ENCODE measurements at places on chromosomes 1 and 21.

- no peak for DNase-seq
These were observed 8.1 kb downstream of the CYP4X1 start for GRCh38 chr1:47031585-47031984.

DNA sequence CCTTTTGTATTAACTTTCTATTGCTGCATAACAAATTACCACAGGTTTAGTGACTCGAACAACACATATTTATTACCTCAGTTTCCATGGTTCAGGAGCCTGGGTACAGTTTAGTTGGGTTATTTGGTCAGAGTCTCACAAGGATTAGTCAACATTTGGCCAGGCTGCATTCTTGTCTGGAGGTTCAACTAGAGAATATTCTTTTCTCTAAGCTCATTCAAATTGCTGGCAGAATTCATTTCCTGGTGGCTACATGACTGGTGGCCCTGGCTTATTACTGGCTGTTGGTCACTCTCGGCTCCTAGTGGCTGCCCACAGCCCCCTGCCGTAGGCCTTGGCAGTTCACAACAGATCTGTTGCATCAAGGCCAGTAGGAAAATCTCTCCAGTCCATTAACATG lies 81.1 kb upstream of the ADAR start:
- DNase-seq: no peak

DNA sequence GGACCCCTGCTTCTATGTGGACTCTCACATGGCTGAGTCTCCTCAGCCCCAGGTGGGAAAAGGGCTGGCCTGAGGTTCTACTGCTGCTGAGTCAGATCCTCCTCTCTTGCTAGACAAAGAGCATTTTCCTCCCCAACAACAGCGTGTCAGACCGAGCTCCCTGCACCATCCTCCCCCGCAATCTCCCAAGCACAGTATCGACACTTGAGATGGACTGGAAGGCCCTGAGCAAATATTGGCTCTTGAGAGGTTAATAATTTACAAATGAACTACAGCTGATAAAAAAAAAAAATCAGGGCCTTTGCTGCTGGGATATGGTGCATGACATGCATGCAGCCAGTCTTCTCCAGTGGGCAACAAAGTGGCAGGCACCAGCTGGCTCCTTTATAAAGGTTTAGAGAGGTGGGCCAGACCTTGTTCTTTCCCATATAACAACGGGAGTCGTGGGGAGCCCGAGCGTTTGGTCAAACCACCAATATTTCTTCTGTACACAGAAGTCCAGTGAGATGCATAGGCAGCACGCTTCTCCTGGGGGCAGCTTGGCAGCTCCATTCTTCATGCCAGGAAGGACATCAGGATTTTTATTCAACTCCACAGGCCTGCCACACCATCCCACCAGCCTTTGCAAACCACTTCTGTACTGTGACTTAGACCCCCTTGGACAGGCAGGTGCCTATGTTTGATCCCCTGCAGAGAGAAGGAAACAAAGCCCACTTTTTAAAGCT lies 55.4 kb upstream of the CAMK1G start:
- no peak for DNase-seq

GRCh38 chr1:242770366-242770765 lies 245.9 kb upstream of the PLD5 start:
- no peak for DNase-seq

DNA sequence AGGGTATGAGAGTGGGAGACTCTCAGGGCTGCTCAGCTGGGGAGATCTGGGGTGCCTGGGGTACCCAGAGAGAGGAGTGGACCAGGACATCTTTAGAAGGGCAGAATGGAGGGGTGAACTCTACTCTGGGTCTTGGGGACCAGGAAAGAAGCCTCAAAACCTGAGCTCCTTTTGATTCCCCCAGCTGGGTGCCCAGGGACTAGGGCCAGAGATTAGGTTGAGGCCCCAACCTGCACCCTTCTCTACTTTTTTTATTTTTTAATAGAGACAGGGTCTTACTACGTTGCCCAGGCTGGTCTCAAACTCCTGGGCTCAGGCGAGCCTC lies 1.9 kb downstream of the PDZK1IP1 start:
- DNase-seq: no peak

GRCh38 chr1:244064621-244065020 lies 13.5 kb downstream of the ZBTB18 start:
- no peak for DNase-seq

GRCh38 chr1:37553598-37553926 lies 531 bp downstream of the SNIP1 start:
- DNase-seq: no peak

- DNase-seq: no peak
These were observed 17.6 kb upstream of the TMEM61 start for GRCh38 chr1:54962612-54963395.

DNA sequence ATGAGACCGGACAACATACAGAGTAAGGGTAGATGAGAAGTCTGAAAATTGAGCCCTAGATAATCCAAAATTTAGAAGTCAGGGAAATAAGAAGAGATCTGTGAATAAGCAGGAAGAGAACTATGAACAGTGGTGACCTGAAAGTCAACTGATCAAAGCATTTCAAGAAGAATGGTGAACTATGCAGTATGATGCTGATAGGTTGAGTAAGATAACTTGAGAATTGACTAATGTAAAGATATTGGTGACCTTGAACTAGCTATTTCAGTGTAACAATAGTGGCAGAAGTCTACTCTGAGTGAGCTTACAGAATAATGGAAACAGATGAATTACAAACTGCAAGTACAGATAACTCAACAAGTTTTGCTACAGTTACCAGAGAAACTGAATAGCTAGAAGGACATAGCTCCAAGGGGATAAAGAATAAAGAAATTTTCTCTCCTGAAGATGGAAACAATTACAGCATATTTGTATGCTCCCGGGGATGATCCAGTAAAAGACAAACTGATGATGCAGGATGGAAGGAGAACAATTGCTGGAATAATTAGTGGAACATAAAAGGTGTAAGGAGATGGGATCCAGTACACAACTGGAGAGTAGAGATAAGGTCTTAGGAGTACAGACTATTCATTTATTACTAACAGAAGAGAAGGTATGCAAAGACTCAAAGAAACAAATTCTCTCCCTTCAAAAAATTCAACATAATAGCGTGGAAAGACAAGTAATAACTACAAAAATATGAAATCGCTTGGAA lies 10.9 kb downstream of the NRDC start:
- no peak for DNase-seq

- DNase-seq: no peak
These were observed 34.1 kb upstream of the SUCO start for GRCh38 chr1:172498857-172499256.

DNA sequence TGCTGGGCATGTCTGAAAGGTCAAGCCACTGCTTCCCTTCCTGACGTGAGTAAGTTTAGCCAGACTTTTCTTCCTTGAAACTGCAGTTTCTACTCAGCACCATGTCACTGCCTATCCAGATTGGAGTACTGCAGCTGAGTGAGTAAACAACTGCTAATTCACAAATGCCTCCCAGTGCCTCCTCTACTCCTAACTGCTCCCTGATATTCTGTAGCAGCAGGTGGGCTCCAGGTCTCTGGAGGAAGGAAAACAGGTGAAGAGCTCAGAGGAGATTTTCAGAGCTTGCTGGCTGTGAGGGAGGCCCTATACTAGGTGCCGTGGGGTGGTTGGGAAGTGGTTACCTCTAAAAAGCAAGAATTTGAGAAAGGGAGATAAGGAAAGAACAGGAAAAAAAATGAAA lies 96.5 kb downstream of the KIF14 start:
- DNase-seq: no peak

DNA sequence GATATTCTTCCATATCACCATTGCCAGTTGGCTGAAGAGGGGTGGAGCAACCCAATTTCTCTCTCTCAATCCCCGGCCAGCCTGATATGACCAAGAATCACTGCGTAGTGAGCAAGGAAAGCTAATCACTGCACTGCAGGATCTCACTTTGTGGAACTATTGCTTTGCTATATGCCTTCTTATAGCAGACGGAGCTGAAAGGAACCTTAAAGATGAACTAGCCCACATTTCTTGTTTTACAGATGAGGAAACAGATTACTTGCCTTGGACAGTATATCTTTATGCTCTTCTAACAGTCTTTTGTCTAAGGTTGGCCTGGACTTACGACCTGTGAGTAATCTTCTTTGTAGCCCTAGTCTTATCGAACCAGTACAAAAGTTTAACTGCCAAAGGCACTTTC lies 7.6 kb downstream of the APOBEC4 start:
- no peak for DNase-seq

DNA sequence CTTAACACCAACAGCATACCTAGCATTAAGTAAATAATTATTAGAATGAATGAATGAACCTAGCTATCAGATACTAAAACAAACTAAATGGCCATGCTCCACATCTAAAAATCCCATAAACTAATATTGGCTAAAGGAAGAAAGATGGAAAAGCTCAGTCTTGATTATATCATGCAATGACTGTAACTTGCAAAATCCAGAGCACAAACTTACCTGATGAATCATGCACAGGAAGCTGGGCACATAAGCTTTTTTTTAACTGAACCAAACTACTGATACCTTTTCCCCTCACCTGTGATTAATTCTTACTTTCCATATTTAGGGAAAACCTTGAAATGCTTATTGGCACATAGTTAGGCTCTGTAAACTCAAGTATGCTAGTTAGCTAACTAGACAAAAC lies 70.2 kb downstream of the KIF14 start:
- no peak for DNase-seq

- no peak for DNase-seq
These were observed 25.5 kb upstream of the GJA5 start for GRCh38 chr1:147785794-147786506.

GRCh38 chr1:166876540-166876838 lies 425 bp upstream of the TADA1 start:
- DNase-seq: no peak

DNA sequence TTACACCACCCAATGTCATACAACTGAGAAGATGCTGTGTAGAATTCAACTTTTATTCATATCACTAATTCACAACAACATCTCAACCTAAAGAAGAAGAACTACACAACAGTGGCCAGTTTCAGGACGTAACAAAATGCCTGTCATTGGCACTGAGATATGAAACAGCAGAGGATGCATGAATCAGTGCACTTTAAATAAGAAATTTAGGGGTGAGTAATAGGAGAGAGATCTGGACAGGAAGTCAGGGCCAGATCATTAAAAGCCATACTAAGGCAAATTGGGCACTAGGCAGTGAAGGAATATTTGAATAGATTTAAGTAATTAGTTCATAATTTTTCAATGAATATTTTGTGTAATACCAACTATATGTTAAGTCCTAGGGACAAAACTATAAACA lies 510.5 kb downstream of the PLPP3 start:
- DNase-seq: no peak

- no peak for DNase-seq
These were observed 81.0 kb downstream of the HMGB4 start for GRCh38 chr1:33944846-33945245.

DNA sequence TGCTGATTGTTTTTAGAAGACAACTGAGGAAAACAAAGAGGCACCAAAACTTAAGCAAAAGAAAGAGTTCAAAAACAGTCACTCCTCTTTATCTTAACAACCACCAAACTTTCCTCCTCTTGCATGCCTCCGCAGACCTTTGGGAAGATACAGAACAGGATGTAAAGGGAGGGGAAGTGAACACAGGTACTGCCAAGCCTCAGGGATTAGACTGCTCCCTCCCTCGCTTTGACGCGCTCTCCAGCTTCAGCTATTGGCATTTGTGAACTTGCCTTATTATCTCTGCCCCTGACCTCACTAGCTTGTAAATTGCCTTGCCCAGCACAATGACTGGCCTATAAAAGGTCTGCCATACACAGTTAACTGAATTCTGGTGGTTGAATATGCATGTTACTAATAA lies 4.8 kb upstream of the SRP9 start:
- no peak for DNase-seq

DNA sequence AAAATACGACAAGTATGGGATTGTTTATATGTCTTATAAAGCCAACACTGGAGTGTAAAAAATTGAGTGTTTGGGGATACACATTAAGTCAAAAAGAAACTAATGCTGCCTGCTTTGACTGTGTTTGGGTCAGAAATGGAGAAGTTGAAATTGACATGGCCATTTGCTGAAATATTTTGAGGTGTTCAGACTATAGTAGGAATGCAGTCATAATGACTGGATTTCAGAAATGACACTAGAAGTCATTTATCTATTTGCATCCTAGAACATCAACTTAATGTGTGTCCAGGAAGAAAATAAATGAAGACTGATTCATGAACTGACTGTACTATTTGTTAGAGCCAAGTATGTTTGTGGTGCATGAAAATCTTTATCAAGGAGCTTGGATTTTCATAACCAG lies 28.4 kb downstream of the RASAL2 start:
- no peak for DNase-seq

DNA sequence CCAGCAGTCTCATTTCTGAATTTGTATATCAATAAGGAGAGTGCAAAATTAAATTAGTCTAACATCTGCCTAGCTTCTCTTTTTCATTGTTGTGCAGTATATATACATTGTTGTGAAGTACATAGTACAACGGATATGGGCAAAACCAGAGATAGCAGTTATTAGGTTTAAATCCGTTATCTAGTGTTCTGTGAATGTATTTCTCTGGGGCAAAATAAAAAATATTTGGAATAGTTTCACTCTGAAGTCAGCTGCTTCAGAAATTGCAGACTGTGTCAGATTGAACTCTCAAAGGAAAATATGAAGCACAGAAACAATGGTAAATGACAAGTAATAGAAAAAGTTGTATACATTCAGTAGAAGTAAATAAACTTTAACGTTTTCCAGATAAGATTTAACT lies 836.5 kb upstream of the CXADR start:
- DNase-seq: no peak

DNA sequence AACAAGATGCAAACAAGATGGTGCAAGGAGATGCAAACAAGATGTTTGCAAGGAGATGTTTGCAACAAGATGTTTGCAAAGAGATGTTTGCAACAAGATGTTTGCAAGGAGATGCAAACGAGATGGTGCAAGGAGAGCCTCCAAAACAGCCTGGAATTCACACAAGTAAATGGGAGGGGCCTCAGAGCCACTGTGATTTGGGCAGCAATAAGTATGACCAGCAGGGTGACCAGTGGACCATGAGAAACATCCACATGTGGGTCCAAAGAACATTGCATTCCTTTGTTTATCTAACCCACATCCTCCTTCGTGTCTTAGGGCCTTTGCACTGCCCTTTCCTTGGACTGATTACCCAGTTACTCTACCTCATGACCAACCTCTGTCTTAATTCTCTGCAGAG lies 162.9 kb downstream of the PLPP3 start:
- no peak for DNase-seq

DNA sequence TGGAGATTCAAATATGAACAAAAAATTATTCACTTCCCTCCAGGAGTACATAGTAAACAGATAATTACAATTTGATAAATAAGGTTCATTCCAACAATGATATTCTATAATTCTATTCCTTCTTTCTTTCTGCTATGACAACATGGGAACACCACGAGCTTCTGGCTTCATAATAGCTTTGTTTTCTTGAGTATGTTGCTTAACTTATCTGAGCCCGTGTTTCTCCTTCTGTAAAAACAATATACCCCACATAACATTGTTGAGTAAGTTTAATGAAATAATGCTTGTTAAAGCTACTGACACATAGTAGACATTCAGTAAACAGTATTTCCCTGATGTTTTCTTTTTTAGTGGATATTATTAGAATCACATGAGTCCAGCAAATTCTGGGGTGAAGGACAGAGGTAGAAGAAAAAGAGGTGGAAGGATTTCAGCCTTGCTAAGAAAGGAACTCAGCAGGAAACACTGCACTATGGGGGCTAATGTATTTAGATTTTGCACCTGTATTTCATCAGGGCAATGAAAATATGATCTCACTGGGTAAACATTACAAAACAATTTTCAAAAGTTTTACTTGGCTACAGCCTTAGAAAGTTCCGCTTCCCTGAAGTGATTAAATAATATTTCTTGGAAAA lies 430.8 kb upstream of the C1orf87 start:
- DNase-seq: no peak

- DNase-seq: no peak
These were observed 10.9 kb upstream of the IL20 start for GRCh38 chr1:206854401-206855129.
